ENCODE measurements at places on chromosomes 13 and 19.

- peak; percentile 75 for DNase-seq
Observed at GRCh38 chr19:3849092-3849491, 19.7 kb downstream of the ZFR2 start.

DNA sequence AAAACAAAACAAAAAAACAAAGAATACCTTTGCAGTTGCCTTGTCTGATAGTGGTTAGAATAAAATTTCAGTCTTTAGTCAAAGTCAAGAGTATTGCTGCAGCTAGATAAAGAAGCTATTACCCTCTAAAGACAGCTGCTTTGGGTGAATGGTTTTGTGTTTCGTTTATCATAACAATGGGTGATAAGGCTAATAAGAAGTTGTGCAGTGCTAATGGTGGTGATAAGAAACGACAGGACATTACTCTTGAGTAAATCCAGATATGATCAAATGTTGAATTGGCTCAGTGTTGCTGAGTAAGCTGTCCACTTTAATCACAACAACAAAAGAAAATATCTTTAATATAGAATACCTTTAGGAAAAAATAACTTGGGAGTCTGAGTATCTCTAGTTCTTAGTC lies 1825.3 kb downstream of the SLITRK5 start:
- no peak for DNase-seq

DNA sequence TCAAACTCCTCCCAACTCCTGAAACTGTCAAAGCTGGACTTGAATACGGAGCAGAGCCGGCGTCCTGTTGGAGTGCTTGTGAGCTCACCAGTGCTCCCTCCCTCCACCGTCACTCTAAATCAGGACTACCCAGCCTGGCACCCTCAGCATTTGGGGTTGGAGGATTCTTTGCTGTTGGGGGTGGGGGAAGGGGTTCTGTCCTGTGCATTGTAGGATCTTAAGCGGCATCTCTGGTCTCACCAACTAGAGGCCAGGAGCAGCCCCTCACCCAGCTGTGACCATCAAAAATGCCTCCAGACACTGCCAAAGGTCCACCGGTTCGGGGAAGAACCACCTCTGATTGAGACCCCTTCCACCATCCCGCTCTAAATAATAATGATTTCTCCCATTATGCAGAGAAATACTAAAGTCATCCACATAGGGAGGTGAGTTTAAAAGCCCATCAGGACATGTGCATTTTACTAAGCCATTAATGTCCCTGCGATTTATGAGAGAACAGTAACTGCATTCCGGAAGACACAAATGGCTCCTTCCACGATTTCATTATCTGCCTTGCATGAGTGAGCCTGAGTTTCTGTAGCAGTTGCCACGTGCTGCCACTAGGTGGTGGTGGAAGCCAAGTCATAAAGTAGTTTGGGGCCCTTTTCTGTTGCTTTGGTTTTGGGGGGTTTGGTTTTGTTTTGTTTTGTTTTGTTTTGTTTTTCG lies 16.1 kb upstream of the USP29 start:
- peak; percentile 36 for DNase-seq

DNA sequence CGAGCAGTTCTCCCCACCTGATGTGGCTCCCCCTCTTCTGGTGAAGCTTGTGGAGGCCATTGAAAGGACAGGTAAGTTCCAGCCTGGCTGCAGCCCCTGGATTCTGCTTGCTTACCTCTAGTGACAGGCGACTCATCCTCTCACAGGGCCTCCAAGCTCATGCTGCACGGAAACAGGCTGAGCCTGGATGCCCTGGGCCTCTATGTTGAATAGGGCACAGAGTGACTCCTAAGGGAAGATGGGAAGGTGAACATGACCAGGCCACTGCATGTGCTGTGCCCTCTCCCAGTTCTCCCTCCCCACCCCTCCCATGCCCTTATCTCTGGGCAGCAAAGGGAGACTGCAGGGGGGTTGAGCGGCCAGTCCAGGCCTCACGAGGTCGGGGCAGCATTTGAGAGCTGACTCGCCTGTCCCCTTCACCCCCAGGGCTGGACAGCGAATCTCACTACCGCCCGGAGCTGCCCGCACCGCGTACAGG lies 7.6 kb downstream of the PIK3R2 start:
- DNase-seq: no peak

DNA sequence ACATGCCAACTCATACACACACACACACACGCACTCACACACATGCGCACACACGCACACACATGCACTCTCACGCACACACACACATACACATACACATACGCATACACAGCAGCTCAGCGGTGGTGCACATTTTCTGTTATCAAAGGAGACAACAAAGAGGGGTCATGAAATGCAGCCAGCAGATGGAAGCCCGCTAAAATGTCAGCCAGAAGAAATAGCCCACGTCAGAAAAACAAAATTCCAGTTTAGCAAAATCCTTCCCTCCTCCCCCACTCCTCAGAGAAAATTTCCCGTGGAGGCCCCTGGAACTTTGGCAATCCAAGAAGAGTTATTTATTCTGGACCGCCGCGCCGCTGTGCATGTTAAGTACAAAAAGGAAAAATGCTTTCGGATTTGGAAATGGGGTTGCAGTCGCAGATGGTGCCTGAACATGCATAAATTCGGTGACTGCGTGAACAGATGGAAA lies 114.6 kb upstream of the VSTM2B start:
- DNase-seq: no peak

DNA sequence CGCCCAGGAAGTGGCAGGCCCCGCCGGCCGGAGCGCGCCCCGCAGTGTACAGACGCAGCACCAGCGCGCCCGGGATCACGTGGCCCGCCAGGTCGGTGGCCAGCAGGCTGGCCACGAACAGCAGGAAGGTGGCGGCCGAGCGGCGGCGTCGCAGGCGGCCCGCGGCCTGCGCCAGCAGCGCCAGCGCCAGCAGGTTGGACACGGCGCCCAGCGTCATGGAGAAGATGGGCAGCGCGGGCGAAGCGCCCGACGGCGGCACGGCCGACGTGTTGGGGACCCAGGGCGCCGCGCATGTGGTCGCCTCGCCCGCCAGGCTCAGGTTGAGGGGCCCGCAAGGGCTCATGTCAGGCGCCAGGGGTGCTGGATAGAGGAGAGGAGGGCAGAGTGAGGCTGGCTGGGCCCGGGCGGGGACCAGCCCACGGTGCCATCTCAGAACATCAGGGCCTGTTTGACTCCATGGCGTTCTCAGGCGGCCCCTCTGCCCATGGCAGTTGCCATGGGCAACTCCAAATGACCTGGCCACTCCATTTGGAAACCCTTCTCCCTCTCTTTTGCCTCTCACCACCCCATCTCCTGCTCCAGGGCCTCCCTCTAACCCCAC lies 1.1 kb downstream of the PTGER1 start:
- DNase-seq: no peak
